ENCODE measurements at places on chromosomes 12 and 14.

- DNase-seq = no peak
Observed at GRCh38 chr14:59032826-59033225, 155.6 kb upstream of the DAAM1 start.

DNA sequence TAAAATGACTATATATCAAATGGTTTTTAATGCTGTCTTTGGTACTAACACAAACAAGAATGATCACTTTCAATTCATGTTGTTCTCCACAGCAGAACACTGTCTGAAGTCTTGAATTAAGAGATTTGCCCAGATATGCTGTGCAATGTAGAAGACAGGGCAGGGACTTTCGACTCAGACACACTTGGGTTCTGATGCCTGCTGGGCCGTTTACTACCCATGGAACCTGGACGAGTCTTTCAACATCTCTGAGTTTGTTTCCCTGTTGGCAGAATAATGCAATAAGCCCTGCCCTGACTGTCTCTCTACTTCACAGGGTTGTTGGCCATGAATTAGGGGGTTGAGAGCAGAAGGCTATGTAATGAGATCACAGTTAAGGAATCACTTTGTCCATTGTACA, 162.6 kb upstream of the TMPO start:
- no peak for DNase-seq

GRCh38 chr14:96083667-96084320, 44.6 kb downstream of the C14orf132 start:
- DNase-seq = no peak

DNA sequence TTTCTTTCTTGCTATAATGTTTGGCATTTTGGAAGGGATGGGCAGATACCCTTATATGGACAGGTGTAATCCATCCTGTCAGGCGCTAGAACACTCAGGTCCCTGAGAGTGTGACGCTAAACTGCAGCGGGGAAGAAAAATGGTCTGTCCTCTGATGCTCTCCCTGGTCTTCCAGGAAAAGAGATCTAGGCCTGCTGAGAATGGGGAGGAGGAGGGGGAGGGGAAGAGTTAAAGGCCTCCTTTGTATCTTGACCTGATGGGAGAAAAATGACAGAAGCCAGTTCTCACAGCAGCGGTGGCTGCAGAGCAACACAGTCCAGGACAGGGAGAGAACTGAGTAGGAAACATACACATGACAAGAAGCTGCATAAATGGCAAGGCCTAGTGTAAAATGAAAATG, 61.1 kb downstream of the RPS6KA5 start:
- DNase-seq = no peak

DNA sequence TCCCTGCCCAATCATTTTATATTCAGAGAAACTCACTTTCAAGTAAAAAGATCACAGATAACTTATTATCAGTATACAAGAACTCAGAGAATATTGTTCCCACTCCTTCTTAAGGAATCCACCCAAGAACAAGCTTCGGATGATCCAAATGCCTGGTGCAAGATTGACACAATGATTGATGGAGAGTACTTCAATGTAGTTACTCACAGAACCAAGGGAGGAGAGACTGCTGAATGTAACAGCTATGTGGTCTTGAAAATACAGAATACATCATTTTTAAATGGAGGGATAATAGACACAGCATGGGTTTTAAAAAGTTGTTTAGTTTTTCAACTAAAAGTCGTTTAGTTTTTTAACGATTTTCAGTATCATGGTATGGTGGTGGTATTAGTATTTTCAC, 38.4 kb upstream of the SELPLG start:
- no peak for DNase-seq

Measured in stimulated activated CD8-positive, alpha-beta memory T cell treated with anti-CD3 and anti-CD28 coated beads, Interleukin-4, amount 100 ng/mL, for 4 hours (primary cell).